ENCODE measurements at places on chromosomes 1 and 21.

GRCh38 chr21:40053007-40053406 lies 185.8 kb downstream of the PCP4 start:
- no peak for DNase-seq

DNA sequence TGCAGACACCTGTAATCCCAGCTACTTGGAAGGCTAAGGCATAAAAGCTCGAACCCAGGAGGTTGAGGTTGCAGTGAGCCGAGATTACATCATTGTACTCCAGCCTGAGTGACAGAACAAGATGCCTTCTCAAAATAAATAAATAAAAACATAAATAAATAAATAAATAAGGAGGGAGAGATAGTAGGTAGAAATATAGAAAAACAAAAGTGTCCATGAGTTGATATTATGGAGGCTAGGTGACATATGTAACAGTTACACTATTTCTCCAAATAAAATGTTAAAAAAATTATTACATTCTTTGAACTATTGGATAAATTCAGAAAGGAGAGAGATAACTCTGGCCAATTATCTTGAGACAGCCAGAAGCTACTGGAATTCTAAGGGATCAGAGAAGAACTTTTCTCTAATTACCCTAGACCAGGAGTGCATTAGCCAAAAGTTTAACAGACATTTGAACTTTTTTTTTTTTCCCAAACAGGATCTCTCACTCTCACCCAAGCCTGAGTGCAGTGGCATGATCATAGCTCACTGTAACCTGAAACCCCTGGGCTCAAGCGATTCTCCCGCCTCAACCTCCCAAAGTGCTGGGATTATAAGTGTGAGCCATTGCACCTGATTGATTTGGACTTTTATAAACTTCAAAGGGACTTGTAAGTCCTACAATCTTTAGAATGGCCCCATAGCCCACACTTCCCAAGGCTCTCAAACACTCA lies 17.6 kb downstream of the SYNJ1 start:
- DNase-seq: no peak

- peak; percentile 48 for DNase-seq
Observed at GRCh38 chr1:119133987-119134386, 6.5 kb downstream of the WARS2 start.

DNA sequence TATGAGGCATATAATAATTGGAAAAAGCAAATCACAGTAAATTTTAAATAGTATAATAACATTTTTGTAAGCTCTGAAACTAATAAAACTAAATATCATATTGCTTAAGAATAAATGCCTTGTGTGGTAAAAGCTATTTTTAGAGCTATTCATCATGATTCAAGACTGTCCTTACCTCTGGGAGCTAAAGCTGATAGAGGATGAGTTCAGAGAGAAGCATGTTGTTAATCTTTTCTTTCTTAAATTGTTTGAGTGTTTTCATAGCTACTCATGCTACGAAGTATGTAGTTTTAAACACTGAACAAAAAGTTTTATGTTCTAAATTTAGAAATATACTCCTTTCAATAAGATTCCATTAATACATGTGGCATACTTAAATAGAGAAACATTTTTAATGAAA lies 30.5 kb downstream of the IFI16 start:
- peak; percentile 66 for DNase-seq

GRCh38 chr1:85616364-85616705 lies 35.8 kb downstream of the CCN1 start:
- no peak for DNase-seq

Data from fibroblast of skin of left quadriceps (primary cell).